Fibroblast of skin of left biceps (primary cell): ENCODE measurements at places on chromosomes 11 and 22.

DNA sequence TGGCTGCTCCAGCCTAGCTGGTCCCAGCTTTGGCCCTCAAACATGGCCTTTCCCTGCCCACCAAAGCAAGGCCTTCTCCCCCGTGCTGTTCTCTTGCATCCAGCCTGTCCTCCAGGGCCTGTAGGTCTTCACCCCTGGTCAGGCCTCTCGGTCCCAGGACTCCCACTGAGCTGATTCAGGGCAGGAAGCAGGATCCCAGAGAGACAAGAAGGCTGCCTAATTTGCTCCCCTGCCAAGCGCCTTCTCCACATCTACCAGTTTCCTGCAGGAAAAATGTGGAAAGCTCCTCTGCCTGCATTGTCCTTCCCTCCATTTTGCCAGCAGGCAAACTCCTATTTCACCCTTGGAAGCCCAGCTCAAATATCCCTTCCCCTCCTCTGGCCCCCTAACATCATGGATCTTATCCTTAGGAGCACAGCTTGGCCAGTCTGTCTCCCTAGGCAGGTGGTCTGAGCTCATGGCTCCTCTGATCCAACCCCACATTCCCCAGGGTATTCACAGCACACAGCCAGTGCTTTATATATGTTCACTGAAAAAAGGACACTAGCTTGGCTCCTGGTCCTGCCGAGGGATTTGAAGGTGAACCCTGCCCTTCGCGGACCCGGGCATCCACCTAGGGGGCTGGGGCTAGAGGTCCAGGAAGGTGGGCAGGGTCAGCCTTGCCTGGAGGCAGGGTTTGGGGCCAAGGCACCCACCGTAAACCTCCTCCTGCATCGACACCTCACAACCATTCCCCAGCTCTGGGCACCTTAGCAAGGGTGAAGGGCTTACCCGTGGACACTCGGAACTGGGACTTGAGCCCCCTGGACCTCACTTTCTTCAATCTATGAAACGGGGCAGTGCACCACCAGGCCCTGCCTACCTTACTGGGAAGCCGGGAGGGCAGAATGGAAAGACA lies 968 bp downstream of the RHBDD3 start:
- DNase-seq: no peak

DNA sequence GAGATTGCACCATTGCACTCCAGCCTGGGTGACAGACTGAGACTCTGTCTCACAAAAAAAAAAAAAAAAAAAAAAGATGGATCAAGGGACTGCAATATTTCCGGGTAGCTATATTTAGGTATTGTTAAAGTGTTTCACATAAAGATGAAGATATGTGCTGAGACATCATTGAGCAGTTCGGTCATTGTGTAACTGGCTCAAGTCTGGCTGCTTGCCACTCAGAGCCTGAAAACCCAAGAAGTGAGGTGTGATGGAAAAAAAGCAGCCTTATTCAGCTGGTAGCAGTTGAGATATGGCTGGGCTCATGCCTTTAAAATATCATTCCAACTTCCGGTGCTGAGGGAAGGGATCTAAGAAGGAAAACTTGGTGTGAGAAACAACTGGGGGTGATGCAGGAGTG lies 46.9 kb downstream of the LUZP2 start:
- DNase-seq: no peak

DNA sequence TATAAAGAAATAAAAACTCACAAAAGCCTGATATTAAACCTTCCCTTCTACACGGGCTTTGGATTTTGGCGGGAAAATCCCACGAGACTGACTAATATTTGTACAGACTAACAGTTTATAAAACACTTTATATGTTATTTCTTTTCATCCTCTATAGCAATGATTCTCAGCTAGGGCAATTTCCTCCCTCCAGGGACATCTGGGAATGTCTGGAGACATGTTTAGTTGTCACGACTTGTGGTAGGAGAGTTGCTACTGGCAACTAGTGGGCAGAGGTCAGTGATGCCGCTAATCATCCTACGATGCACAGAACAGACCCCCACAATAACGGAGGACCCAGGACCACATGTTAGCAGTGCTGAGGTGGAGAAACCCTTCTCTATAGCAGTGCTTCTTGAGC lies 304.8 kb upstream of the PITPNB start:
- DNase-seq: no peak

- DNase-seq: no peak
Observed at GRCh38 chr11:86374586-86374985, at the start of gene CCDC81. CCDC81 (plus strand) TSS chr11:86374887; CDS start chr11:86375164, 277 bp downstream.

GRCh38 chr22:44279069-44279360 lies 33.7 kb downstream of the SHISAL1 start:
- DNase-seq: no peak

DNA sequence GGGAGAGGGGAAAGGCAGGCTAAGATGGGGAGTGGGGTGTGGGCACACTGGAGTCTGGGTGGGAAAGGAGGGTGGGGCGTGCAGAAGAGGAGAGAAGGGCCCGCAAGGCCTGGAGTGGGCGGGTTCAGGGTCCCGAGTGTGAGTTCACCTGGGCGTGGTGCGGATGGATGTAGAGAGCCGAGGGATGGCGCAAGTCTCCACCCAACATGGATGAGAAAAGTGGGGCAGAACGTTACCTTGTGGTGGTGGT lies 364 bp upstream of the ABCC8 start:
- DNase-seq: no peak

- no peak for DNase-seq
Observed at GRCh38 chr11:2834503-2835273, 50.9 kb downstream of the CDKN1C start.

GRCh38 chr11:122393209-122393860 lies 262.2 kb upstream of the UBASH3B start:
- no peak for DNase-seq

- DNase-seq: no peak
Observed at GRCh38 chr11:12089473-12089872, 20.9 kb upstream of the MICAL2 start.

DNA sequence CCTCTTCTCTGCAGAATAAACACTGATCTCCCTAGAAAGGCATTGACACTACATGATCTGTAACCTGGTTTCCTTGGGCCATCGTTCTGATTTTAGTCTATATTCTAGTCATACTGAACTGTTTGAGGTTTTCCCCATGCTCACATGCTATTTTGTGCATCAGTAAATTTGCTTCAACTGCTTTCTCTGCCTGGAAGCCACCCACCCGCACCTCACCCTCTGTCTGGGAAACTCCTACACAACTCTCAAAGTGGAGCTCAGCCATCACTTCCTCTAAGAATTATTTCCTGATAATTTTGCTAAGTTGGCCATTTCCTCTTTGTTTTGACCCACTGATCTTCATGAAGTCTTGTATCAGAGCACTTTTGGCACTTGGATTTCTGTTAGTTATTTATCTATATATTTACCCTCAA lies 36.1 kb downstream of the MMP20 start:
- DNase-seq: no peak

DNA sequence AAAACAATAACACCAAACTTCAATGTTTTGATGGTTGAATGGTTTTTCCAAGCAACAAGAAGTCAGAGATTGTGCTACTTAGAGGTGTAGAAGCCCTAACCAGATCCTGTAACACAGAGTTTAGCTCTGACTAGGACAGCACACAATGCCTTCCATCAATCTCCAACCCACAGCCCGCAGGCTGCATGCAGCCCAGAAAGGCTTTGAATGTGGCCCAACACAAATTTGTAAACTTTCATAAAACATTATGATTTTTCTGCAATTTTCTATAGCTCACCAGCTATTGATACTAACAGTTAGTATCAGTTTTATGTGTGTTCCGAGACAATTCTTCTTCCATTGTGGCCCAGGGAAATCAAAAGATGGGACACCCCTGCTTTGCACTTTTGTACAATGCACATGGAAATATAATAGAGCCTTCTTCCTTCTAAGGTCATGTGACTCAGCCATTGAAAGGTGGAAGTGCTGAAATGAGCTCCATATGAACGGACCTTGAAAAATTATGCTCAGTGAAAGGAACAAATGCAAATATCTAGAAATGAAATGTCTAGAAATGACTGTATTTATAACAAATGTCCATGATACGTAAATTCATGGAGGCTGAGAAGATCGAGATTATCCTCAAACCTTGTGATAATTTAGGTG lies 47.6 kb upstream of the VPREB1 start:
- DNase-seq: no peak

DNA sequence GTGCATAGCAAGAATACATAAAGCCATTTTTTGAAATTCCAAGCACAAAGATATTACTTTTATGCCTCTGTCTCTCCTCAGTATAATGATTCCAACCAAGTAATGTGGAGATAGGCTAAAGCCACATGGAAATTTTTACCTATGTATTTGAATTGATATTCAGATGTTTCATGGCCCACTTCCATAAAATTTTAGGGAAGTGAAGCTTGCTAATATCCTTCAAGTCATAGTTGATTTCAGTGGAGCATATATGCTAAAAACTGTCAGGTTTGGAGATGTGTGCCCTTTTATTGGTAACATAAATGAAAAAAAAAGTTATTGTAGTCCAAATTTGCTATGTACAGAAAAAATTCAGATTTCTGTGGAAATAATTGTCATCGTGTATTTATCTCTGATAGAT lies 12.3 kb downstream of the MS4A4E start:
- no peak for DNase-seq

DNA sequence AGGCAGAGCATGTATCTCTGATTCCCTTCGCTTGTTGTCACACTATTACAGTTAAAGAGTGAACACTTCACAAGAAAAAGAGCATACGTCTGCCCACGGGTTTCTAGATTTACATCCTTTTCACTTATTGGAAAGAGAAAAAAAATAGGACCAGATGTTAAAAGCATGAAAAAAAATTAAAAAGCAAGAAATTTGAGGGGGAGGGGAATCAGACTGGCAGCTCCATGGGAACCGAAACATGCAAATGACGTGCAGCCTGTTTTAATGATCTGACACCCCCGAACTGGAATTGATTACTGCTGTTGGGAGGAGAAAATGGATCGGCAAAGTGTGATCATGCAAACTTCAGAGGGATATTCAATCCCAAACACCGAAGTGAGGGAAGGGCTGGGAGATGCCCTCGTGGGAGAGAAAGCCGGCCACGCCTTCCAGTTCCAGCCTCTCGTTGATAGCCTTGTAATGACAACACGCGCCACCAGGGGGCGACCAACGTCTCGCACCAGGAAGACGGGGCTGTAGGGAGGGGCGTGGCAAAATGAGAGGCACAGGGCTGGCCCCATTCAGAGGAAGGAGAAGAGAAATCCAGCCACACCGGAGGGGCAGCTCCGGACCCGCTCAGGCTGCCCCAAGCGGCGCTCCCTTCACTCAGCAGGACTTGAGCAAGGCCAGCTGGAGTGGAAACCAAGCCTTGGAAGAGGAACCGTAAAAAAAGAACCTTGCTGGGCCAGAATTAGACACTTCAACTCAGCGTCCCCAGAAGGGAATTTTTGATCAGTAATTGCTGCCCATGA lies 53.8 kb upstream of the SYT13 start:
- peak; percentile 37 for DNase-seq

DNA sequence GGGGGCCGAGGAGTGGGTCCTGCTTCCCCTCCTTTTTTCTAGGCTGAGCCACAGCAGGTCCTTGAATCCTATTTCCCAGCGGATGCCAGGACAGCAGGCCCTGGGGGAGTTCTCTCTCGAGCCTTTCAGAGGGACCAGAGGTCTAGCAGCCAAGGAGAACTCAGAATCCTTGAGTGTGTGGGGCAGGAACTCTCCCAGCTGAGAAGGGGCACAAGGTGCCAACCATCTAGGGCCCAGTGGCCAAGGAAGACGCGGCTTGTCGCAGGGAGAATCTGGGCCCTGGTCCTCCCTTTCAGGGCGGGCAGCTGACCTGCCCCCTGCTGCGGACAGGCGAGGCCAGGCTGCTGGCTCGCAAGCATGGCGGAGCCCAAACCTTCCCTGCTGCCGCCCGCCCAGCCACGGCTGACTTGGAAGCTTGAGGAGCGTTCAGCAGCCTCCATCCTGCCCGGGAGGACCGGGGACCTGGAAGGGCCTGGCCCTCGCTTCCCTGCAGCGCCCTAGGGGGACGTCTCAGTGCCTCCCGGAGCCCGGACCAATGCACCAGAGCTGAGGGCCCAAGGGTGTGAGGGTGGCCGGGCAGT lies 972 bp upstream of the TSSC4 start:
- DNase-seq: no peak

GRCh38 chr11:8372641-8373381 lies 109.1 kb upstream of the LMO1 start:
- no peak for DNase-seq

DNA sequence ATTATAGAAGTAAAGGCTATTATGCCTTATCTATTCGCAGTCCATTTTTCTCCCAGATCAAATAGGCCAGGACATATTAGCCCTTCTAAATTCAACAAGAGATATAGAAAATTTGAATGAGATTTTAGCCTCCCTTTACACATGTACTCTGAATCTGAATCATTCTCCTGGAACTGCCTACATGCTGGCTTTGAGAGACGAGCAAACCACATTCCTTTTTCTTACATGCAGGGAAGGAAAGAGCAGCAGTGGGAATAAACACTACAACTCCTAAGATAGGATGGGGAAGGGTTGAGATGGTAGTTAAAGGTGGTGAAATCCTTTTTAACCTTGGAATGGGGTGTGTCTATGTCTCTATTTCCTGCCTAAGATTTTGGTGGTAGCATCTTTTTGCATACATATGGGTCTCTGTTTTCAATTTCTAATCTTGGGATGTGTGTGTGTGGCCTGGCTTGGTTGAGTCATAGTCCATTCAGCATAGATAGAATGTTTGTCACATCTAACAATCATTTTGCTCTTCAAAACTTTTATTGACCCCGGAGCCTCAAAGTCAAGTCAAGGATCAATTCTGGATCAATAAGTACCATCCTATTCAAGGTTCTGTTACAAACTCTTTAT lies 11.1 kb upstream of the OOSP2 start:
- no peak for DNase-seq

GRCh38 chr22:46734830-46735453 lies 3.1 kb downstream of the CERK start:
- DNase-seq: no peak

- DNase-seq: peak; percentile 20
Observed at GRCh38 chr11:68751331-68751856, at the start of gene TESMIN. TESMIN (minus strand) TSS chr11:68751520; CDS start chr11:68750660, 860 bp downstream.

DNA sequence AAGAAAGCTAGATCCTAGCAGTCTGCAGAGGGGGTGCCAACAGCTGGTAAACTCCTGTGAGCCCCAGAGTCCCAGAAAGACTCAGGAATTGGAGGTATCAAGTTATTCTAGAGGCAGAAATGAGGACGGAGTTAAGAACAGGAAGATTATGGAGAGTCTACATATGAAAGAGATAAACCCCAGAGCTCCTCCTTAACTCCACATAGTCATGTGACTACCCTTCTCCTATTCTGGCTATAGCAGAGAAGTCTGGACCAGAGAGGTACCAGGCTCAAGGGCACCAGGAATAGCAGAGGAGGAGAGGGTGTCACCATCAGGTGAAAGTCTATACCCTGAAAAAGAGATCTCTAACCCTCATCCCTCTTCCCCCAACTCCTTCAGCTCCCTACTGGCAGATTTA lies 29.6 kb downstream of the SCUBE2 start:
- no peak for DNase-seq

DNA sequence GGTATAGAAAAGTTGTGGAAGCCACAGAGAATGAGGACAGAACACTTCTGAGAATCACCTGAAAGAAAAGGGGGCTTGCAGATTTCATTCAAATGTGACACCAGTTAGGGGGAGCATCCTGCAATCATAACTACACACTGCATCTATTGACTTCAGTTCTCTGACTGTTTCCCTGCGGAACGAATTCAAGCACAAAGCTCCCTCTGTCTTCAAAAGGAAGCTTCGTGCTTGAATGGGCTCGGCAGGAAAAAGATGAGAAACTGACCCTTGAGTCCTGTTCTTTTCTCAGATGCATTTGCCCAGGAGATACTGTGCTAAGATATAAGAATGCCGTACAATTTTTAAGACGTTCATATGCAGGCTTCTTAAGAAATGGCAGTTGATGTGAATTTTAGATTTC lies 2000.4 kb upstream of the RAG2 start:
- no peak for DNase-seq

- no peak for DNase-seq
Observed at GRCh38 chr11:45215098-45215865, 68.8 kb downstream of the PRDM11 start.

GRCh38 chr11:128505449-128506065 lies 81.8 kb downstream of the ETS1 start:
- DNase-seq: no peak
